ENCODE measurements at places on chromosomes 7 and 10. TPM values are rescaled to one million over a fixed set of nuclear protein-coding genes. Genes with fewer than 3 reads are reported as not detected.

FEZF1 gene
- not detected for total RNA-seq

DKK1 gene
- total RNA-seq, result 66.2 TPM

CDHR1 gene
- total RNA-seq, result under 0.01 TPM

SYT15B gene
- under 0.01 TPM for total RNA-seq

IQUB gene
- 0.88 TPM for total RNA-seq

ZPBP gene
- total RNA-seq, result not detected

GIMAP7 gene
- not detected for total RNA-seq

MINDY3 gene
- total RNA-seq, result 36.6 TPM

GRM8 gene
- total RNA-seq, result not detected

CTAGE4 gene
- 0.36 TPM for total RNA-seq

GSDME gene
- total RNA-seq, result 44.5 TPM

UPK3BL1 gene
- 13.8 TPM for total RNA-seq

FAM200A gene
- total RNA-seq, result 8.5 TPM

FAM25A gene
- total RNA-seq, result not detected

ALOX5 gene
- not detected for total RNA-seq

IL15RA gene
- total RNA-seq, result 1.2 TPM

STAG3 gene
- 0.59 TPM for total RNA-seq

ABCA13 gene
- total RNA-seq, result 3.6 TPM

SHTN1 gene
- 2.2 TPM for total RNA-seq

MYH16 gene
- under 0.01 TPM for total RNA-seq

CUBN gene
- 0.88 TPM for total RNA-seq

FGF8 gene
- not detected for total RNA-seq

OPN4 gene
- total RNA-seq, result not detected

HGF gene
- total RNA-seq, result 41.3 TPM

GPRIN2 gene
- not detected for total RNA-seq

ARHGAP21 gene
- total RNA-seq, result 165 TPM

OSBPL3 gene
- total RNA-seq, result 30.8 TPM

OGDHL gene
- total RNA-seq, result under 0.01 TPM

CRHR2 gene
- not detected for total RNA-seq

CRCP gene
- 44.9 TPM for total RNA-seq

TMEM26 gene
- 6.5 TPM for total RNA-seq

BRAT1 gene
- 28.2 TPM for total RNA-seq

POLR2J2 gene
- total RNA-seq, result 8.3 TPM

IFIT1 gene
- total RNA-seq, result 19.7 TPM

RAPGEF5 gene
- total RNA-seq, result 1.1 TPM

CCDC126 gene
- total RNA-seq, result 12.3 TPM

ACSM6 gene
- not detected for total RNA-seq

Measured in osteoblast (primary cell).